Cerebellar cortex (tissue), 1 donor: ENCODE measurements at places on chromosomes 4 and X.

DNA sequence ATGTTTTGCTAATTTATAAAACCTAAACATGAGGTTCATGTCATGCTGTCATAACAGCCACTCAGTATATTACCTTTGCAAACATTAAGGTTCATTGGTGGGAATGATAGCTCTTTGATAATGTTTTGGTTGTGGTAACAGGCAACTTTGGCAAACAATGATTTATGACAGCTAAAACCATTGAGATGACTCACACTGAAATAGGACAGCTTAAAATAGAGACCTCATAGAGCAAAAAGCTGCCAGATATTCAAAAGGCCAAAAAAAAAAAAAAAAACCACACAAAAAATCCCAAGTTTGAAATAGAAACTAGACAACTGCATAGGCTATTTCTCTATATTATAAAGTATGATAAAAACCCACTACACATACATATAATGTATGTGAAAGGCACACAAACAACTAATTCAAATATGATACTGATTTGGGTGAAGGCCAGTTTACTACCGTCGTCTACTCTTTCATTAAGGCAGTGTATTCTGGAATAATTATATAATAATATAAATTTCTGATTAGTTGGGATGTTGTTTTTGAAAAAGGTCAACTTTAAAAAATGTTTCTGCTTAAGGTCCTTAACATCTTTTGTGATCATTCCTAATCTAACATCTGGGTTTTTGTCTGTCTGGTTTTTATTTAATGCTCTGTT is 646.0 kb upstream of the PITX2 start:
- no peak for DNase-seq

GRCh38 chr4:21134994-21135393 is 434.7 kb downstream of the PACRGL start:
- DNase-seq: peak; percentile 27

DNA sequence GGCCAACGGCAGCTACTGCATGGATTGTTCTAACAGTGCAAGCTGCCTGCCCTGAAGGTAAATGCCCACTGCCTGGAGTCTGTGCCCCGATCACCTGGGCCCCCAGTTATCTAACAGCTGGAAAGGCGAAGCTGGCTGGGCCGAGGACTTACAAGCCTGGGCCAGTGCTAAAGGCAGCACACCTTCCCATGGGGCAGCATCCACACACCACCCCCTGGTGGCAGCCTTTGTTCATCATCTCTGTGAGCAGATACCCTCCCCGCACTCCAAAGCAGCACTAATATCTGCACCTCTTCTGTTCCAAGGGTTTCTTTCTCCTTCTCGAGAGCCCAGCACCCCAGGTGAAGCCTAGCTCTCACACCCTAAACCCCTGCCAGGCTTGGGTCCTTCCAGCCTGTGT is 7.6 kb downstream of the SLC2A9 start:
- DNase-seq: peak; percentile 13

DNA sequence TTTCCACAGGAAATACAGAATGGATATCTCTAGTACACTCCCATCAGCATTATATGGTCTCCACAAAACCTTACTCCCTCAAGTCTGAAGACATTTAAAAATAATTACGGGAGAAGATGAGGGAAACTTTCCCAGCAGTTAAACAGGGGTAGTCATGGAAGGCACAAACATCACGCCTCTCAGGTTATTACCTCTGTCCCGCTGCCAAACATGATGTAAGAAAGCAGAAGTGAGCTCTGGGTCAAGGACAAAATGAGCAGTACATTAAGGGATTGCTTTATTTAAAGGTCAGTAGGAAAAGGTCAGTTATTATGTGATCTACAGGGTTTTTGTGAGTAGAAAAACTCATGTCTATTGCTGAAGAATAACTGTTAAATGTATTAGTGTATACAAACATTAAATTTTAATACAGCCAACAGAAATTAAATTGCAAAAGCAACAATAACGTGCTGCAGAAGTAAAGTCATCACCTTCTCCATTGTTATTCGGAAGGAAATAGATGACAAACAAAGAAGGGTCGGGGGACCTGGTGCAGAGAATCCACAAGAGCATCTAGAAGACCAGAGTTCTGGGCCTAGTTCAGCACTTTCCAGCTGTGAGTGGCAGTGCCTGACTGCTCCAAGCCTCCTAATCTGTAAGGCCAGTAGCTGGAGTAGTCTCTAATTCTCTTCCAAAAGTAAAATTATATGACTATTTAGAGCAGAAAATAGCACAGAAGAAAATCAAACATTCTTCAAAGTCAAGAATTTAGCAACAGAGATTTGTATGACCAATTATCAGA is 171.2 kb downstream of the PPP3CA start:
- DNase-seq: no peak

- no peak for DNase-seq
Observed at GRCh38 chr4:125352521-125352920, 37.8 kb downstream of the FAT4 start.

GRCh38 chr4:94758700-94759399 is 1.1 kb downstream of the BMPR1B start:
- DNase-seq: no peak

DNA sequence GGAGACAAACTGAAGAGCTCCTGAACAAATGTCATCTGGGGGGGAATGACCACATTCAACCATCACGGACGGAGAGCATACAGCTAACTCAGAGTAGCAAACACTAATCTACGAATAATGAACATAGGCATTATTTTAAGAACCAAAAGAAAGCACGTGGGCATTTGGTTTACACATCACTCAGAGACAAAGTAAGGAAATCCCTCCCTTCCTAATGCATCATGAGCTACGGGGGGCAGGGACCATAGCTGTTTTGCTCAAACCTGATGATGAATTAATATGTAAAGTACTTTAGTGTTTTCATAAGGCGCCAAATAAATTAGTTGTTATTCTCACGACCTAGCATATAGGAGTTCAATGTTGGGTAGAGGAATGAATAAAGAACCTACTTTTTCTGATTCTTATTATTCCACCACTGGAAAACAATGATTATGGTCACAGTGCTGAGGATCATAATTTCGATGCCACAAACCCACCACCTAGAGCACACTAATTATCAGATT is 11.7 kb upstream of the TMEM156 start:
- peak; percentile 56 for DNase-seq

GRCh38 chr4:129917651-129918050 is 821.7 kb downstream of the C4orf33 start:
- no peak for DNase-seq

GRCh38 chrX:118207831-118208453 is 91.3 kb upstream of the KLHL13 start:
- DNase-seq: no peak

GRCh38 chrX:23364416-23364815 is 29.8 kb downstream of the PTCHD1 start:
- DNase-seq: no peak

DNA sequence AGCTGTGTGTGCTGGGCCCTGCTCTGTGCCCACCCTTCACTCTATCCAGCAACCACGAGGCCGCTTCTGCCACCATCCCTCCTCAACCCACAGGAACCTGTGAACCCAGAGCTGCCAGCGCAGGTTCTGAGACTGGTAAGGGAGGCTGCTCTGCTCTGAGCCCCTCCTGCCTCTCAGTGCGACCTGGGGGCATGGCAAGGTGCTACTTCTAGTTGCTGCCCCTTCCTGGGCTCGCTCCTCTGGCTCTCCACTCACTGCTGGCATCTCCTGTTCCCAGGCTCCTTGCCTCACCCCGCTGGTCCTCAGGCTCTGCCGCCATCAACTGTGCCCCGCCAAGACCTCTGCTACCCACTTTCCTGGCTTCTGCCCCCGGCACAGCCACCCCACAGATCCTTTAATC is 39.3 kb downstream of the RNF212 start:
- DNase-seq: no peak

DNA sequence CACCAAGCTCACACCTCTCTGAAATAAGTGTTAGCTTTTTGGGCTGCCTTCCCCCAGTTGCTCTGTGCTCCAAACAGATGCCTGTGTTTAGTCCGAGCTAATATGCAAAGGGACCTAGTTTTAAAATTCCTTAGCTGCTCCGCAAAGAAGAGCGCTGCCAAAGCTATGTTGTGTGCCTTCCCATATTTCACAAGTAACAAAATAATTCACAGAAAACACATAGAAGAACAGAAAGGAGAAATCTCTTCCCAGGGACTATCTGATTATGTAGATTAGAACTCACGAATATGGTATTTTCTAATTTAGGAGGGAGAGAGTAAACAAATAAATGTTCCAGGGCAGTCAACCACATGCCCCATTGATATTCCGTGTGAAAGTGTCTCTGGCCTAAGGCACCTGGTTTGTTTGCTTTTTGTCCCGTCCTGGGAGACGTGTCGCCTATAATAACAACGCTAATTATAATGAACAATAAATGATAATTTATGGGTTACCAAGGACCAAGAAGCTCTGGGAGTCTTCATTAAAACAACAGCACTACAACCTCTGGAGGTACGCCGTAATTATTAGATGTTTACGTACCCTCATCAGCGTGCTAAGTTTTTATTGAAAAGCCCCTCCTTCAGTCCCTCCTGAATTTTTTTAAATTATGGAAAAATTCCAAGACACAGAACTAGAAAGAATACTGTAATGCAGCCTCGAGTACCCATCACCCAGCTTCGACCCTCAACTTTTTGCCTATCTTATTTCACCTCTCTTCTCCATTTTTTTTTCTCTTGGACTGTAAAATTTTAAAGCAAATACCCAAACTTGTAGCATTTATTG is 1.2 kb upstream of the CCNG2 start:
- DNase-seq: peak; percentile 71

DNA sequence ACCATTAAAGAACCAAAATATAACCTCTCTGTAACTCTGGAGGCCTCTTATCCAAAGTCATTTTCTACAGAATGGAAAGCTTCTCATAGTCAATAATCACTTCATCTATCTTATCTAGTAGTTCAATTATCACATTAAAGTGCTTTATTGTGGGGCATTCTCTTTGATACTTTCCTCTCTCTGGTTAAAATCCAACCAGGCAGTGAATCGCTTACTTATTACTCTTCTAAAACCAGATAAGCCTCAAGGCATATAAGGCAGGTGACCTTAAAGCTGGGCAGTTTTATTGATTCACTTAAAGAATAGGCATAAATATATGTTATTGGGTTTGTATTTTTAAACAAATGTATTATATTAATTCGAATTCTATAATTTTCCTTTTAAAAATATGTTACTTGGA is 2162.1 kb upstream of the TENM3 start:
- no peak for DNase-seq

GRCh38 chr4:168551945-168552695 is 55.3 kb downstream of the PALLD start:
- no peak for DNase-seq

DNA sequence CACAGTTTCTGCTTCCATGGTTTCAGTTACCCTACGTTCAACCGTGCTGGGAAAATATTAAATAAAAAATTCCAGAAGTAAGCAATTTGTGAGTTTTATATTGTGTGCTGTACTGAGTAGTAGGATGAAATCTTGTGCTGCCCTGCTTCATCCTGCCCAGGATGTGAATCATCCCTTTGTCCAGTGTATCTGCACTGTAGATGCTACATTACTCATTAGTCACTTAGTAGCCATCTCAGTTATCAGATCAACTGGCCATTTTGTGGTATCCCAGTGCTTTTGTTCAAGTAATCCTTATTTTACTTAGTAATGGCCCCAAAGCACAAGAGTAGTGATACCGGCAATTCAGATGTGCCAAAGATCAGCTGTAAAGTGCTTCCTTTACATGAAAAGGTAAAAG is 97.9 kb downstream of the COX18 start:
- DNase-seq: no peak
